ENCODE measurements at places on chromosomes 4 and X.

DNA sequence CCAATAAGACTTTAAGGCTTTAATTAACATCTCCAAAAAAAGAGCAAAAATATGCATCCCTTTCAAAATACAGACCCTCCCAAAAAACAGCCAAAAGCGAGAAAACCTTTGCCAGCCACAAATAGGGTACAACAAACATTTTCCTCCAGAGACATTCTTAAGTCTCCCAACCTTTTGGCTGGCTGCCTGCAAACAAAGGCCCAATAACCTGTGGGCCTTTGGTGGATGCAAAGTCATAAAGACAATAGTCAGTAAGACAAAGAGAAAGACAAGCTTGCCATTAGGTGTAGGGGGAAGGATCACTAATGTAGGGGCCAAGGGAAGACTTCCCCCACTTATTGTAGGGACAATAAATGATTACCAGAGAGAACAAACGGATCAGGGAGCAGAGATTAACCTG is 215.5 kb upstream of the ZFP42 start:
- DNase-seq, result no peak

- DNase-seq, result no peak
These were observed 36.0 kb upstream of the CBR4 start for GRCh38 chr4:169045862-169046584.

GRCh38 chr4:127778102-127778501 is 4.0 kb upstream of the HSPA4L start:
- DNase-seq, result no peak

DNA sequence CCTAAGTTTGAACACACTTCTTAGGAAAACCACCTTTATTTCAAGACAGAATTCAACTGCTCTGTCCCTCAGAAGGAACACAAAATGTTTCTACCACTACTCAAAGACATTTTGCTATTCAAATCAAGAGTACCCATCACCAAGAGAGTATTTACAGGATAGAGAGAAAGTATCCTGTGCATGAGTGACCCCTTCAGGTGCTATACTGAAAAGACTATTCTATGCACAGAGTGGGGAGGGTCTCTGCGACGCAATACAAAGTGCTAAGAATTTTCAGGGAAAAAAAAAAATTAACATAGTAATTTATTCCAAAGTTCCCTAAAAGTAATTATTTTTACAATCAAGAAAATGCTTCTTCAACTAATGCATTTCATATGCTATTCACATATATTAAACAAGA is 346.4 kb upstream of the FAM241A start:
- no peak for DNase-seq

DNA sequence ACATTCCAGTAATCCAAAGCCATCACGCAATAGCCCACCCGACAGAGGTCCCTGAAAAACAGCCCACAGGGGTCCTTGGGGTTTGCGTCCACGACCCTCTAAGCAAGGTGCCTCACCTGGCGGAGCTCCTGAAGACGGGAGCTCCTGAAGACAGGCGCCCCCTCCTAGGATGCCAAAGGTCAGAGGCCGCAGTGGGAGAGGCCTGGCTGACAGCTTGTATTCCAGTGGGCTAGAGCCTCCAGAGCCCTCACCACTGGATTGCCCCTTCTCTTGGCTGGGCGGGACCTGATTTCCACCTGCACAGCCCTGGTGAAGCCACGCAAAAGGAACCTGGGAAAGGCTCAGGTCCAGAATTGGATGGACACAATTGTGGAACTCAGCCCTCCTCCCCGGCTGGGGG is 29.7 kb upstream of the WFS1 start:
- DNase-seq, result no peak

DNA sequence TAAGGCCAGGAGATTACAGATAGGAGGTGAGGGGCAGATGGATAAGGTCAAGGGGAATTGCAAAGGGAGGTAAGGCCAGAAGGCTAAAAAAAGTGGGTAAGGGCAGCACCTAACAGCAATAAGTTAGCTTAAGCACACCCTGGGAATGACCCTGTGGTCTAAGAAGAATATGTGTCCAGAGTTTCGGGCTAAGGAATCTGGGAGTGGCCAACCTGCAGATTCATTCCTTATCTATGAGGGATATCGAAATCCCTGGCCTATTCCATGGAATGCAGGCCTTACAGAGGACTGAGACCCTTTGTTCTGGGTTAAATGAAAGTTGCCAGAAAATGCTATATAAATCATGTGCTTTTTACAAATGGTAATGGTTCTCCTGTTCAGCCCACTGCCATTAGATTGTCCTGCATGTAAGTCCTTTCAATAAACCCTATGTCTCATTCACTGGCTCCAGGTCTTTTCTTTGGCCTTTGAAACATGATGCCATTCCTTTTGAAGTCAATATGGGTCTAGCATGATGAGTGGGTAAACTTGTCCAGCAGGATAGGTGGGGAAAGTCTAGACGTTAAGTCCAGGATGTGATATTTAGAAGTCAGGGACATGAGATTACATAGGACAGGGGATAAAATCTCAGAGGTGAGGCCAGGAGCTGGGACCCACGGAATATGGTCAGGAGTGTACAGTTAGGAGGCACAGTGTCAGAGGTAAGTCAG is 226.2 kb downstream of the TACR3 start:
- no peak for DNase-seq

GRCh38 chr4:187010052-187010451 is 286.4 kb upstream of the FAT1 start:
- no peak for DNase-seq

Data from AG04450 (cell line).